ENCODE measurements at places on chromosomes 3 and 15.
A peak's percentile ranks its signal among the peaks of the same experiment; 100 is the strongest.

DNA sequence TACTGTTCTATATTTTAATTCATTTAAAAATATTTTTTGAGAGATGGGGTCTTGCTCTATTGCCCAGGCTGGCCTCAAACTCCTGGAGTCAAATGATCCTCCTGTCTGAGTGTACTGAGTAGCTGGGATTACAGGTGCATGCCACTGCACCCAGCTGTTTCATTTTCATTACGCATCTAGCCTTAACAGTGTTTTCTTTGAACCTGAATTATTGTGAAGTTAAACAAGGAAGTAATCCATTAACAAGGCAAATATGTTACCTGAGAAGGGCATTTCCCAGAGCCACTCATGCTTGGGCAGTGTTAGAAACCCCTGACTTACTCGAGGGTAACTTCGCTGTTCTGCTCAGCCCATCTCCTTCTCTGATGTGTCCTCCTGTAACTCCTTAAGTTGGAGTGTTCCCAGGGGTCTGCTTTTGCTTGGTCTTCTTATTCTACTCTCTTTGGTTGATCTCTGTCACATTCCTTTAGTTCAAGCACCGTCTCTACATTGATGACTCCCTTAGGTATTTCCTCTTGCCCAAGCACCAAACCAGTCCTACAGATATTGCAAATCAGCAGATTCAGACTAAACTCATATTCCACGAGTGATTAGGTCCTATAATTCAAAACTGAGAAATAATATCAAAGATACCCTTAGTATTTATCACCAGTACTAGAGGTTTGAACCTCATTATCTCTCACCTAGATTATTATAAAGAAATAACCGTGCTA lies 107.9 kb downstream of the STAC start:
- no peak for DNase-seq

DNA sequence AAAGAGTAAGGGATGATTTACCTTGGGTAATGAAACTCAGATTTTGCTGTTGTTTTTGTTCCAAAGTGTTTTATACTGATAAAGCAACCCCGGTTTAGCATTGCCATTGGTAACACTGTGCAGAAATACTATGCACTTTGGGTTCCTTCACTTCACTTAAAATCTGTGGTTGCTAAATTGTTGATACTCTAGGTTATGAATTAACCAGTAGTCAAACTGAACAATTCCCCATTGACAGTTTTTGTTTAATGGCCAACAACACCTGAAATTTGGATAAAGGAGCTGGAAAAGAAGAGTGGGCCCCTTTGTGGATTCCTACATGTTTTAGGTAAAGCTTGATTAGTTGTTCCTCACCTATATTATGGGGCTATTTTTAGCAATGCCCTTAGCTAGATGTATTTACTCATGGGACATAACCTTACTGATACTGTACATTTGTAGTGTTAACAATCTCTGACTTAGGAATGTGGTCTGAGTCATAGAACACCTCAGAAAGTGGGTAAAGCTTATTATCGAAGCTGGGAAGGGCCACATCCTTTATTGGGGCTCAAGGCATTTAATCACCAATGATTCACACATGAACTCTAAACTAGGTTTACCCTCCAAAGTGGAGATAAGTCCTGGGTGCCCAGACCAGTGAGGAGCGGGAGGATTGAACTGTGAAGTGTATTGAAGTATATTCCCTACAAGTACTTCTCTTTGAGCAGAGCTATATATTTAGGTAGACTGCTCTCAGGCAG lies 29.5 kb upstream of the THRB start:
- no peak for DNase-seq

DNA sequence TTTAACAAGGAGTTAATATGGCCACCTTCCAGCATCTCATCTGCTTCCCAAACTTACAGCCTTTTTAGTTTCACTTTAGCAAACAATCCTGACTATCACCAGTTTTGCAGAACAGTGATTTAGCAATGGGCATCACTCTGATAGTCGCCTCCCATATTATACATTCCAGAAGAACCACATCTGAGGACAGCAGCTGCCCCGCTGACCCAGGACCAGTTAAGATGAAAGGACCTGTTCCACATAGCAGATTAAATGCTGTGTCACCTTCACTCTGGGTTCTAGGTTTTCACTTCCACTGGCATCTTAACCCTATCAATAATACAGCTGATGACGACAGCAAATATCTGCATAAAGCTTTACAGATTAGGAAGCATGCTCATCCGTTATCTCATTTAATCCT lies 99.8 kb downstream of the TRIM69 start:
- no peak for DNase-seq

- DNase-seq = no peak
Measured at GRCh38 chr15:96670389-96670788, 339.9 kb downstream of the NR2F2 start.

- no peak for DNase-seq
Measured at GRCh38 chr3:118101891-118102290, 932.8 kb downstream of the IGSF11 start.

DNA sequence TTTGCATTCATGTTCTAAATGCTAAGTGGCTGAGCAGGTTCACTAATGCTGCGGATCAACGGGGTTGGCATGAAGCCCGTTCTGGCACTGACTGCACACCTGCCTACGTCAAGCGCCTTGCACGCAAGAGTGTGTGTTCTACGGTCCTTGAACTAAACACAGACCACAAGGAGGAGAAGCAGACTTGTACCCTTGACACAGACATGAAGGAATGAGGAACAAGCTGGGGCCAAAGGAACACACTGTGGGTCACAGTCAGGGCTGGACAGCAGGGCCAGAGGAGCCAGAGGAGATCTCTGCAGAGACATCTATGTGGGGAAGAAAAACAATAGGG lies 48.0 kb upstream of the LDHAL6B start:
- DNase-seq = no peak

- DNase-seq = no peak
Measured at GRCh38 chr3:164940745-164941144, 137.6 kb downstream of the SI start.

- DNase-seq = no peak
Measured at GRCh38 chr3:44529927-44530326, 25.1 kb upstream of the ZKSCAN7 start.

DNA sequence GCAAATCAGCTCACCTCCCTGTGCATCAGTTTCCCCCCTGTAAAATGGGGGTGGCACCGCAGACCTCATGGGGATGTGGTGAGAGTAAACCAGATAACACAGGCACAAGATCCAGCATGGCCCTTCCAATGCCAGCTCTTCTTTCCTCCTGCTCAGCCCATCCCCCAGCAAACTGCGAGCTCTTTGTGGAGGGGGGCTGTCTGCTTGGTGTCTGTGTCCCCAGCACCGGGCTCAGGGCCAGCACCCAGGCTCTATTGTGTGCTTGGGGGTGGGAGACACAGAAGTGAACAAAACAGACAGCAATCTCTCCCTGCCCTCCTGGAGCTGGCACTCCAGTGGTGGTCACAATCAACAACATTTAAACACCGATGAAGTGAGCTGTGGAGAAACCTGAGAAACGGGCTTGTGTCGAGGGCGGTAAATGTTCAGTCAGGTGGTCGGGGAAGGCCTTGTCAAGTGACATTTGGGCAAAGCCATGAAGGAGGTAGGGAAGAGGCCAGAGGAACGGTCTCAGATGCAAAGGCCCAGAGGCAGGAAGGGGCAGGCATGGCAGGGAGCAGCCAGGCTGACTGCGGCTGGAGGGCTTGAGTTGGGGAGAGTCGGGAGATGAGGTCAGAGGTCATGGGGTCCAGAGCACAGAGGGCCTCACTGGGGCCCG lies 28.4 kb downstream of the GRIP2 start:
- no peak for DNase-seq

DNA sequence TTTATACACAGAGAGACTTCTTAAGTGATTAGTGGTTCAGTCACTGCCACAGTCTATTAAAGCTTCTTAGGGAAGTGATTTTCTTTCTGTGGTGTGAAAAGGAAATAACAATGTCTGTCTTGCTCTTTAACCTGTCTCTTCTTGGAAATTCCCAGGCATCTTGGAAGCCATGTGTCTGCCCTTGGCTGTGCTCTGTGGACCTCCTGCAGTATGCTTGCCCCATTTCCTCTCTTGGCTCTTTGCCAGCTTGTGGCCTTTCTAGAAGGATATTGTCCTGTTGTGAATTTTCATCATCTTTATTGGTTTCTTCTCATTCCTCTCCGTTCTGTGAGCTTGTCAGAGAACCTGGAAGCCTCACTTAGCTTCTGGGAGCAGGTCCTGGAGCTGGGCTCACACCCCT lies 338.4 kb upstream of the C2CD4B start:
- DNase-seq = peak; percentile 66

DNA sequence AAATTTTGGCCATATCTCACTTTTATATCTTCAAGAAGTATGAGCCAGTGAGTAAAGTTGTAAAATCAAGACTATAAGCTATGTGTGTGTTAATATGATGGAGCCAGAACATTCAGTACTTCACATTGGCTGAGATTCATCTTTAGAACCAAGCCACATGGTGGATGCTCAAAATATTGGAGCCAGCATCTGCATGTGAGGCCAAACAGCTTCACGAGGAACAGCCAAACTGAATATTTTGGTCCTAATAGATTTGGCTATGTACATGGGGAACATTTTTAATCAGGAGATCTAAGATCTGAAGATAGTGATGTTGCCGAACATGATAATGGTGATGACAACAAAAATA lies 1089.8 kb downstream of the TUSC7 start:
- DNase-seq = no peak

GRCh38 chr3:45878124-45878523 lies 8.2 kb upstream of the CCR9 start:
- no peak for DNase-seq

DNA sequence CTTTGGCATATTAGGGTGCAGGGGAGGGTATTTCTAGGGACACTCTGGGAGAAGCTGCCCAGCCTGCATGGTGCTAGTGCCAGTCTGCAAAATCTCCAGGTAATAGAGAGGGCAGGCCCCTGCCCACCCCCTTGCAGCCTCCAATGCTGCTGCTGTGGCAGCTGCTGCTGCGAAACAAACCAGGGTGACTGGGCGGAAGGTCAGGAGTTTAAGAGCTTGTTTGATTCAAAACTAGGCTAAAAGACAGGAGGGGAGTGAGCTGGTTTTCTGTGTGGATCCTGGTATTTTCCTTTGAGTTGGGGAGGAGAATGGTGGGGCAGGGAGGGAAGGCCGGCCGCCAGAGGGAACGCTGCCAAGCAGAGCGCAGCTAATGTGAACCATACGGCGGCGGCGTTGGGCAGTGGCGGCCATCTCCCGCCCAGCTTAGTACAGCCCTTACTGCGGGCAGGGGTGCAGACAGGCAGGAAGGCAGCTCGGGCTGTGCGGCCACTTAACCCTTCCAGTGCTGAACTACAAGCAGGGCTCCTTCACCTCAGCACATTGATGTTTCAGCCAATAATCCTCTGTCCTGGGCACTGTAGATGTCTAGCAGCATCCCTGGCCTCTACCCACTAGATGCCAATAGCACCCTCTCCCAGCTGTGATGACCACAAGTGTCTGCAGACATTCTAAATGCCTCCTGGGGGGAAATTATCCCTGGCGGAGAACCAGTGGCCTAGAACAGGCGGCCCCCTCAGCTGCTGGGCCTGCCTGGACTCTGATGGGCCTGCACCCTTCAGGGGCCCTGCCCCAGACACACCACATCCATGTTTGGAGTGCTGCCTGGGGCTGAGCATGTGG lies 125.7 kb downstream of the EEFSEC start:
- peak; percentile 93 for DNase-seq

DNA sequence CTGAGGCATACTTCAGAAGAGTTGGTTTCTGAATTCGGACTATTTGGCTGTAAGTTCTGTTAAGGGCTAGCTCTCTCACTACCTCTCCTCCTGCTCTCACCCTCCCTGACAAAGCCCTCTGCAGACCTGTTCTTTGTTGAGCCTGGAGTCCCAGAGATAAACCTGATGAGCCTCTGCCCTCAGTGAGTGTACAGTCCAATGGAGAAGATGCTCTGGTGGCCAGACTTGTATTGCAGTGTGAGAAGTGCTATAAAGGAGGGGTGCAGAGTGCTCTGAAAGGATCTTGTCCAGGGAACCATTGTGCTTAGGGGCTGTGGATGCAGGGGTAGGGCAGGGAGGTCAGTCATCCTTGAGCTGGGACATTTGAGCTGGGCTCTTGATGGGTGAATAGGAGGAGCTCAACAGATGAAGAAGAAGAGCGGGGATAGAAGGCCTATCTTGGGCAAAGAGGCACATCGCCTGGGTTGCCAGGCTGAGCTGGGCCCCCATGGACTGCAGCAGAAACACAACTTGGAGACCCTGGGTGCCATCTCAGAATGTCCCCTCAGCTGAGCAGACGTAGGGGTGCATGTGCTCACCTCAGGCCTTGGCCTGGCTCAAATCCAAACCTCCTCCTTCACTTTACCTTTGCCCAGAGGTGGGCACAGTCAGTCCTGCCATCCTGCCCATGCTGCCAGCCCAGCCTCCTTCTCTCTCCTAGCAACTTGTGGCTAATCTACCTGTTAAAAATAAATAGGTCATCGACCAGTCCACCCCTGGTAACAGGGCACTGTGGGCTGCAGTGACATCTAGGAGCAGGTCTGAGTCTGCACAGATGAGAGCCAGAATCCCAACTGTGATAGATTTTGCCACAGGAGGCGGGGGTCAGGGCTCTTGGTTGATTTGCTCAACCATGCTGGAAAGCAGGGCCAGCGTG lies 3.3 kb downstream of the CAND2 start:
- DNase-seq = no peak

DNA sequence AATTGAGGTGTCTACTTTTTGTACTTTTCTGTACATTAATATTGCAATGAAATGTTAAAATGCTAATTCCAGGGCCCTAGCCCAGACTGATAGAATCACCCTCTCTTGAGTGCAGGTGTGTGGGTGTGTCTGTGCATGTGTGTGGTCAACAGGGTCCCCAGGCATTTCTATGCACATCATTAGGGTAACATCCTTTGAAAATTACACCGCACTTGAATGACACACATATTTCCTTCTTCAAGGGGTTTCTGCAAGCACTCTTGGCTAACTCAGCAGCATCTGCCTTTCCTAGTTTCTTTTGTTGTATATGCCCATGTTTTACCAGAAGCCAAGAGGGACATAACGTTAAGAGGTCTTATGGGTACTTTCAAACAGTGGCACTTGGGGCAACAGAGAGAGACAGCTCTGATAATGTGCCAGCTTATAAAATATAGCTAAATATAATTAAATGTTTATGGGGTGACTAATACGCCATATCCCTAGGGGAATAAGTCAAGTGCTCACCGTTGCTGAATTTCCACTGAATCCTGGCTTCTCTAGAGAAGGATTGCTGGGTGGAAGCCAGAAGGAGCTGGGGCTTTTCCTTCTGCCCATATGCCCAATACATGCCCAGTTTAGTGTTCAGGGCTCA lies 54.5 kb upstream of the LRIG1 start:
- peak; percentile 36 for DNase-seq

DNA sequence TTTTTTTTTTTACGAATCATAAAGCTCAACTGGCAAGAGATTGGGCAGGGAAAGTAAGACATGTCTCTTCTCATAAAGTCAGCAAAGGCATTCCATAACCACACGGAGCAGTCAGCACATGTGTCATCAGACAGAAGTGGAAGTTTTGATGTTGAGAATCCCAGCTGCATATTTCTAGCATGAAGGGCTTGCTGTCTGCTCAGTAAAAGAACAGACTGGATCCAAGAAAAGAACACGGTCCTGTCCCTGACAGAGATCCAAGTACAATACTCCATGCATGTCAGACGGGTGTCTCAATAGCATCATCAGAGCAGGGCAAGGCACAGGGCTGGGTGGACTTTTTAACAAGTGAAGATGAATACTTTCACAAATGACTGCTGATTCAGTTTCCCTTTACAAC lies 38.2 kb downstream of the ABI3BP start:
- DNase-seq = peak; percentile 97

GRCh38 chr3:13028010-13028821 lies 45.0 kb downstream of the IQSEC1 start:
- no peak for DNase-seq
